Posterior vena cava (tissue), 2 donors: ENCODE measurements at places on chromosomes 5 and 9. TPM values are rescaled to one million over a fixed set of nuclear protein-coding genes. Genes with fewer than 3 reads are reported as not detected.

Gene QSOX2
- 6.6 TPM for total RNA-seq

Gene PCDHA12
- total RNA-seq = 0.24 TPM

Gene SLC36A2
- not detected for total RNA-seq

Gene OSMR
- 111 TPM for total RNA-seq

DNA sequence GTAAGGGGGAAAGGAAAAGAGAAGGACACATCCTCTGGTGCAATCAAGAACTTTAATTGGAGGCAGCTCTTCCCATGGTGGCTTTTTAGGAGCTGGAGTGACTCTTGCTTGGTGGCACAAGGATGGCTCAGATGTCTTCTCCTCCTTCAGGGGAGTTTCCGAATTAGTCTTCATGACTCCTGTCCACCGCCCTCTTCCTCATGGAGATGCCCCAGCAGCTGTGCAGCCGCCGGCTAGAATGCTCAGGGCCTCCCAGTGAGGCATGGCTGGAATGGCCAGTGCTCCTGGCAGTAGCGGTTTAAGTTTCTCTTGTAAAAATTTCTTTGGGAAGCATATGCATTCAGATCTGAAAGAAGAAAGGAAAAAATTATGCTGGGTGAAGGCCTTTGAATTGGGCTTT lies 8.8 kb upstream of the TEX53 start:
- DNase-seq = no peak

- no peak for DNase-seq
Observed at GRCh38 chr5:171336521-171337209, 27.6 kb downstream of the TLX3 start.

DNA sequence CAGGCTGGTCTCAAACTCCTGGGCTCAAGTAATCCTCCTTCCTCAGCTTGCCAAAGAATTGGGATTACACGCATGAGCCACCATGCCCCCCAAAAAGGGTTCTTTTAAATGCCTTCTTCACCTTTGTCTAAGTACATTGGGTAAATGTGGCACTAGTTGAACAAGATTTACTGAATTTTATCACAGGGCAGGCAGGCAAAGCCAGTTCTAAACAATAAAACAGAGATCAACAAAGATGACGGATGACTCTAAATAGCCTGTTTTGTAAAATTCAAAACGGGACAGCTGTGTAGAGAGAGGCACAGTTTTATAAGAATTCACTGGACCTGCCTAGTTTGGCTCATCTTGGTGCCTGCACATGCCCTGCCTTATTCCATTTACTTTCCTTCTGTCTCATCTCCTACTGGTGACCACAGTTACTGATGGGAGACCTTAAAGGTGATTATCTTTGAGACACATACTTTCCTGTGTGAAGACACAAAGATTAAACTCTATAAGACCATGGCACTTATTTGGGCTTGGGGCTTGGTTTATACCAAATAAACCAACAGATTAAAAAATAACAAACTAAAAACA lies 149.6 kb upstream of the DMRT1 start:
- DNase-seq = no peak

GRCh38 chr5:107389130-107389774 lies 281.5 kb downstream of the EFNA5 start:
- no peak for DNase-seq

GRCh38 chr9:114246558-114246957 lies 76.3 kb upstream of the ORM1 start:
- no peak for DNase-seq

GRCh38 chr5:87899208-87899661 lies 369.4 kb downstream of the TMEM161B start:
- no peak for DNase-seq

DNA sequence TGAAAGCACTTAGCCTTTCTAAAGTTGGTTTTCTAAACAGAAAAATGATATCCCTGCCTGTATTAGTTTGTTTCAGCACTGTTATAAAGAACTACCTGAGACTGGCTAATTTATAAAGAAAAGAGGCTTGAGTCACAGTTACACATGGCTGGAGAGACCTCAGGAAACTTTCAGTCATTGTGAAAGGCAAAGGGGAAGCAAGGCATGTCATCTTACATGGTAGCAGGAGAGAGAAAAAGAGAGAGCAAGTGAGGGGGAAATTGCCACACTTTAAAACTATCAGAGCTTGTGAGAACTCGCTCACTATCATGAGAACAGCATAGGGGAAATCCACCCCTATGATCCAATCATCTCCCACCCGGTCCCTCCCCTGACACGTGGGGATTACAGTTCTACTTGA lies 64.9 kb downstream of the FAM170A start:
- DNase-seq = no peak

GRCh38 chr9:113293285-113293878 lies 9.8 kb downstream of the RNF183 start:
- no peak for DNase-seq

GRCh38 chr5:117681431-117682254 lies 1107.0 kb upstream of the SEMA6A start:
- DNase-seq = no peak

DNA sequence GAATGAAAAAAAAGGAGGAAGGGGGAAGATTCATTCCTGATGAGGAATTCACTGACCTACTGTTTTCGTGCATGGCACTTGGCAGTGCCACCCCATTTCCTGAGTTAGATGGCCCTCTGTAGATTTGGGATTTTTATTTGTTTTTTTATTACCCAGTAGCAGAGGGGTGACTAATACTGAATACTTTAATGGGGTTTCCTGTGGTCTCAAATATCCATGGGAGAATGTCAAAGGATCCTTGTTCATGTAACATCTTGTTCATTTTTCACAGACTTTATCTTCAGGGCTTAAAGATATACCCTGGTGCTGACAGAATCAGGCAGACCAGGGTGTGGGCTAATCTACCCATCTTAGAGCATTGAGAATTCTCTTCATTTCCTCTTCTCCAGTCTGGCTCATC lies 93.0 kb downstream of the MAMDC2 start:
- DNase-seq = no peak

GRCh38 chr9:114394523-114395333 lies 6.9 kb upstream of the AKNA start:
- DNase-seq = no peak

DNA sequence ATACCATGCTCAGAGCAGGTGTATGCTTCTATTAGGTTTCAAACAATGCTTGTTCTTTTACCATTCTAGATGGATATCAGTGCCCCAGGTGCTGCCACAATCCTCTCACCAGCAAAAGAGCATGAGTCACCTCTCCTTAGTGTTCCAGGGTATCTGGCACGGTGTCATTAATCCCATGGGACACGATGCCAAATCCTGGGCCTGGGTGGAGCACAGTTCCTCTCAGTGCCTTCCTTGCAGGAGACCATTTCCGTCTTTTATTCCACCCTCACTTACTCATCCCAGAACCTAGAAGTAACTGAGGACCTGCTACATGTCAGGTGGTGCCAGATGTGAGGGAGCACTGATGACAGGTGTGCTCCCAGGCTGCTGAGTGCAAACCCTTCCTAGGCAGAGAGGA lies 1.3 kb upstream of the OR13J1 start:
- DNase-seq = no peak

GRCh38 chr9:114231273-114231672 lies 75.9 kb downstream of the COL27A1 start:
- no peak for DNase-seq
